NCI-H2081 treated with DMSO at 0.1 percent for 48 hours (cell line): ENCODE measurements at places on chromosomes 11 and 22.
A peak's percentile ranks its signal among the peaks of the same experiment; 100 is the strongest.

DNA sequence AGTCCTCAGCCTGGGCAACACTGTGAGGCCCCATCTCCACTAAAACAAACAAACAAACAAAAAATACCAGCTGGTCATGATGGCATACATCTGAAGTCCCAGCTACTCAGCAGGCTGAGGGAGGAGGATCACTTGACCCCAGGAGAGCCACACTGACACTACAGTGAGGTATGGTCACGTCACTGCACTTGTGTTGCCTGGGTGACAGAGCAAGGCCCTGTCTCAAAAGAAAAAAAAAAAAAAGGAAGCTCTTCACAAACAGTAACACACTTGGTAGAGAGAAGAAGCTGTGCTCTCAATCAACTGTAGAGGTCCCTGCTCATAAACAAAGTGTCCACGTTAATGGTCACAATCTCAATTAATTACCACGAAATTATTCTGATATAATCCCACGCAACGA lies 401.6 kb upstream of the CCDC90B start:
- no peak for DNase-seq

GRCh38 chr11:65498977-65499712 lies at the start of gene MALAT1:
MALAT1 (plus strand) TSS chr11:65499045.
- peak; percentile 71 for DNase-seq

- DNase-seq, result no peak
These were observed 5.5 kb downstream of the CYP2R1 start for GRCh38 chr11:14886513-14886912.

GRCh38 chr22:21945453-21946261 lies 7.0 kb downstream of the PPM1F start:
- DNase-seq, result no peak

DNA sequence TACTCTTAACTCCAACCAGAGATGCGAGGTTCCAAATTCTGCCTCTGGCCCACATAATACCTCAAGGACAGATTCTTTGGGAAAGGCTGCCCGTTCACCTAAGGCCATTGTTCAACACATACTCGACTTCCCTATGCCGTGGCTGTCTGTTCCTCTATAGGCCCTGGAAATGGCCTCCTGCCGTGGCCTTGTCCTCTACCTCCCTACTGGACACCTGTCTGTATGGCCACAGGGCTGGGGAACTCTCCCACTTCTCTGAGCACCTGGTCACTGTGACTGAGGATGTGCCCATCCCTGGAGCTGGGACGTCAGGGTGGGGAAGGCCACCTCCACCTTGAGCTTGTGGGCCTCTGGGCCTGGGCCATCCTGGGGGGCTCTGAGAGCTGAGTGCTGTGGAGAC lies 340.5 kb upstream of the B3GAT1 start:
- DNase-seq, result no peak

GRCh38 chr11:27329867-27330632 lies 33.0 kb downstream of the CCDC34 start:
- DNase-seq, result no peak
